Activated CD4-positive, alpha-beta T cell treated with anti-CD3 and anti-CD28 coated beads for 24 hours (primary cell): ENCODE measurements at places on chromosomes 5 and 9.

GRCh38 chr5:179209359-179210150, 135.7 kb downstream of the ADAMTS2 start:
- no peak for DNase-seq

GRCh38 chr5:37054391-37054790, 177.8 kb downstream of the NIPBL start:
- no peak for DNase-seq

DNA sequence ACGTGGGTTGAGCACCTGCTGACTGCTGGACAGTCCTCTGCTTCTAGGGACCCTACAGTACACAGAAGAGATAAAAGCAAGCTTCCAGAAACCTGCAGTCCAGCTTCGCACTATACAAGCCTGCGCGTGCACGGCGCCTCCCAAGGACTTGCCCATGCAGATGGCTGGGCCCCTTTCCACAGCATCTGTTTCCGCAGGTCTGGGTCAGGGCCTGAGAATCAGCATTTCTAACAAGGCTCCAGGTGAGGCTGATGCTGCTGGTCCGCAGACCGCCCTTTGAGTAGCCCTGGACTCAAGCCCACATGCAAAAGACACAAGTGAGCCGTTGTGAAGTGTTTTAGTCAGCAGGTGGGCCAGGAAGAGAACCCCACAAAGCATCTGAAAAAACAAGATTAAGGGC, 133.1 kb downstream of the HSD17B3 start:
- DNase-seq = no peak

DNA sequence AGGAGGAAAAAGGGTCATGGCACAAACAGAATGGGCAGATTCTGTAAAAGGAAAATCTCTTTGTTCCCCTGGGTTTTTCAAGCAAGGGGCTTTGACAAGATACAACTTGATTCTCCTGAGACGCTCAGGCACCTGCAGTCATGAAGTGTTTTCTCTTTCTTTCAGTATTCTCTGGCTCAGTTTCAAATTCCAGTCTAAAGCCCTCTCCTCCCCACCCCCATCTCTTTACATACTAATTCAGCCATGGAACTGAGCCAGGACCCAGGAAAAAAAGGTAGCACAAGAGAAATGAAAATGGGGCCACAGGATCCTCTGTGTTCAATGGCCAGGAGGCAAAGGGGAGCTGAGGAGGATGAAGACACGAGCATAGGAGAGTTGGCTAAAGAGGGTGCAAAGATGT, 408.4 kb downstream of the SPOCK1 start:
- no peak for DNase-seq

- no peak for DNase-seq
These were observed 7.7 kb upstream of the GCNT1 start for GRCh38 chr9:76451234-76451633.

DNA sequence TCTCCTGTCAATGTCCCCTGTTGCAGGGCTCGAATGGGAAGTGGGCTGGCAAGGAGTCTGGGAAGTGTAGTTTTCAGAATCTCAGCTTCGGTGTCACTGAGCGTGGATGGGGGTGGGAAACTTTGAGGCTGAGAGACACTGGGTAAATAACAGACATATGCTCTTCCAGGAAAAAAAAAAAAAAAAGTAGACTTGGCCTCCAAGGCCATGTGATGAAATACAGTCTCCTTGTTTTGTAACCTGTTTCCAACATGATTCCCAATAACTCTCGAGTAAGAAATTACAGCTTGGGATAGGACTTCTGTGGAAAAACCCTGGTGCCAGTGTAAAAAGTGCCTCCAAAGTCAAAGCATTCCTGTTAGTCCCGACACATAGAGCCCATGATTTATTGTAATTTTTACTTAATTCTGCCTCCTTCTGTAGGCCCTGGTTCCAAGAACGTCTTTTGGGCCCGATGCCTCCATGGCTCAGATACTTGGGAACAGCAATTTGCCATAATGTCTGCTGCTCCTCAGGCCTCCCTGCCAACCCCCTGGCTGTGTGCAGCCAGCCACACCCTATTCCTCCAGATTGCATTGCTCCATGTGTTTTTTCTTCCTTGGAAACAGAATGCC, 119.5 kb upstream of the TNC start:
- DNase-seq = no peak

DNA sequence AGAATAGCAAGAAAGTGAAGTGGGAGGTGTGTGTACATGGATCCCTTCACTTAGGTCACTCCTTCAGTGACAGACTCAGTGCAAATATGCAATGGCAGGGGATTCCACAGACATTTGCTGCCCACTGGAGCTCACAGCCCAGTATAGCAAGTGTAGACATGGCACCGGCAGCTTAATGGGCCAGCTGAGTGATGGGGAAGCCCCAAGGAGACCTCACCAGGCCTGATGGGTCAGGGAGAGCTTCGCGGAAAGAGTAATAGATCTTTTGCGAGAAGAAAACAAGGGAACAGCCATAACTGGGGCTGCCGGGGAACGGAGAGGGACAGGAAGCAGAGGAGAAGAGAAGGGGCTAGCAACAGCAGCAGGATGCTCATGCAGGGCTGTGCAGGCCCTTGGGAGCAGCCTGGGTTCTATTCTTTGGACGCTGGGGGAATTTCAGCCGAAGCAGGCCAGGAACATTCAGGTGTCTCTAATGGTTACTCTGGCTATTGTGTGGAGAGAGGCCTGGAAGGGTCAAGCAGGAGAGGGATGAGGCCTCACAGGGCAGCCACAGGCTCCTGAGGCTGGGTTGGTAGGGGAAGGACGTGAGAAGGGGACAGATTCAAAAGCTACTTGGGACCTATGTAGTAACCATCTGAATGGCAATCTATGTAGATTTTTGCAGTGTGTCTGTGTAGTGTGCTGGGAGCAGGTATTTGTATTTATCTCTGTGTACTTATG, 27.0 kb downstream of the TCF7 start:
- no peak for DNase-seq

DNA sequence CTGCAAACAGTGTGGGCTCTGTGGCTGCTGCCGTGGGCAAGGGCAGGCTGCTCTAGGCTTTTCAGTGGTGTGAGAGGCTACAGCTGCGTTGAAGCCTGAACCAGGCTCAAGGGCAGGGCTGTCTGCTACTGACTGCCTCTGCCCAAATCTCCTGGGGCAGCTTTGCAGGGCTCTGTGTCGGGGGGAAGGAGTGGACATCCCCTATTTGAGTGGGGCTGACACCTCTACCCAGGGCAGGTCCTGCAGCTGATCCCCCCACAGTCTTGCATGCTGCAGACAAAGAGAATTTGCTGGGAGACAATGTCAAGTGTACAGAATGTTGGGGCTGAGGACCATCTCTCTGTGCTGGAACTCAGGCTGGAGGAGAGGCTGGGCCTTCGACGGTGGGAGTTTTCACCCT, 240.2 kb downstream of the PBX3 start:
- DNase-seq = no peak

DNA sequence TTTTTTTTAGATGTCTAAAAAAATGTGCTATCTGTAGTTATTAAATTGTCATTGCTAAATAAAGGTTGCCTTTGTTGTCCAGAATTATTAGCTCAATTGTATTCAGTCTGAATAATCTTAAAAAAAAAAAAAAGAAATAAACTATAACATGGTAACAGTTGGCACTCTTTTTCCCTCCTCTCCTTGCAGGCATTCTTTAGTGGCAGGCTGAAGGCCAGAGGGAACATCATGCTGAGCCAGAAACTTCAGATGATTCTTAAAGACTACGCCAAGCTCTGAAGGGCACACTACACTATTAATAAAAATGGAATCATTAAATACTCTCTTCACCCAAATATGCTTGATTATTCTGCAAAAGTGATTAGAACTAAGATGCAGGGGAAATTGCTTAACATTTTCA, 87.6 kb upstream of the FAM170A start:
- no peak for DNase-seq

DNA sequence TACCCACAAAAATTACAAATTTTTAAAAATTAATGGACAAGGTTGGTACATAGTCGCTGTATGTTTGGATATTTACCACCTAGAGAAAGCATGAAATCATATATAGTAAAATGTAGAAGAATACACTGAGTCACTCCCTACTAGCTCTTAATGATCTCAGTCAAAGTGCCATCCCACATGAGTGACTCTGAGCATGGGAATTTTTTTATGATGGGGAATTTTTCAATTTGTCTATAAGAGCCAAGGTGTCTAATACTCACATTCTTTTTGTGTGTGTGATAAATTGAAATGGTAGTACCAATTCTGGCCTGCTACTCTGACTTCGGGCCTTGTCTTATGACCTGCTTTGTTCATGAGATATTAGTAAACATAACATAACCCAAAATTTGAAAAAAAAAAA, 483.2 kb downstream of the CDH10 start:
- no peak for DNase-seq

DNA sequence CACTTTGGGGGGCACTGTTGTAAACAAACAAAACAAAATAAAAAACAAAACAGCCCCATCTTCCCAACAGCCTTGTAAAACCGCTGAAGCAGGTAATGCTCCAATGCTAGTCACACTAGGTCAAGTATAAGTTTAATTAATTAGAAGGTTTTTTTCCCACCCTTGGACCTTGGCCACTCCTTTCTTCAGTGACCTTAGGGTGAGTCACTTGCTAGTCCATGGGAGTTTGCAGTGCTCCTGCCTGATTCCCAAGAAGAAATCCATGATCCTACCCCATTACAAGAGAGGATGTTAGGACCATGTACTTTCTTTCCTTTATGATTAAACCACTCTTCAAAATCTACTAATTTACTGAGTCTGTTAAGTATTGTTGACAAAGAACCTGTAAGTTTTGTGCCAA, 192.2 kb upstream of the CDKN2B start:
- no peak for DNase-seq

DNA sequence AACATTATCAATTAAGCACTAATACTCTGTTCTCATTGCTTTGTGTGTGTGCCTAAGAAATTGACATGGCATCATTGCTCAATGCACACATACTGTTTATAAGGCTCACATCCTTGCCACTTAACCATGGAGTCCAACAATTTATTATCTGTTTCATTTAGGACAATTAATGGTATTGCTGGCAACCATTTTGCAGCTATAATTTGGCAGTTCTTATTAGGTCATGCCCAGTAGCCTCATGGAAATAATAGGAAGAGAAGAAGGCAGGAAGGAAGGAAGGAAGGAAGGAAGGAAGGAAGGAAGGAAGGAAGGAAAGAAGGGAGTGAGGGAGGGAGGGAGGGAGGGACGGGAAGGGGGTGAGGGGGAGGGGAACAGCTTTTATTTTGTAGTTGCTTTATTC, 285.5 kb upstream of the SLC24A2 start:
- no peak for DNase-seq

- no peak for DNase-seq
These were observed 13.5 kb downstream of the ZFP37 start for GRCh38 chr9:113042884-113043657.

DNA sequence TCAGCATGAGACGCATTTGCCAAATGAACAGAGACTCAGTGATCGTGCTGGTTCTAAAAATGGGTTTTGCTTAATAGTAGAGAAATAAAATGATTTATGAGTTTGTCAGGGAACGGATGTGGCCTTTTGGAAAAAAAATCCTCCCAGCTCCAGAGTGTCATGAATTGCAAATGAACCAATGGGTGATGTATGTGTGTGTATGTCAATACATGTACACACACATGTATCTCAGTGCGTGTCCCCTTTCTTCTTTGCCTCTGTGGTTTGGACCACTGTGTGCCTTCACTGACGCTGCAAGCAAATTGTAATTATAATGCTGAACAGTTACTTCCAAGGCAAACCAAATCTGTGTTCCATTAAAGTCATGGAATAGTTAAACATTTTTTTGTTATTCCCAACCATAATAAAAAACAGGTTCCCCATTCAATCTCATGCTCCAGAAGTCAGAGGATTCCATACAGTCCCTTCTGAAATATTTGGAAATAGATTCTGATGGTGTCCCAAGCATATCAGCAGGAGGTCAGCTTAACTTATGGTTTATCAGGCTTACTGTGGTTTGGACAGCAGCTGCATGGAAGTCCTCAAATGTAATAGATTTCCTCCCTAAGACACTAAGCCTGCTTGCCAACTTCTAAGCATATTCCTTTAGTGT, 630.5 kb downstream of the ACTL7B start:
- no peak for DNase-seq

GRCh38 chr9:130943221-130943620, 4.2 kb upstream of the FIBCD1 start:
- no peak for DNase-seq

DNA sequence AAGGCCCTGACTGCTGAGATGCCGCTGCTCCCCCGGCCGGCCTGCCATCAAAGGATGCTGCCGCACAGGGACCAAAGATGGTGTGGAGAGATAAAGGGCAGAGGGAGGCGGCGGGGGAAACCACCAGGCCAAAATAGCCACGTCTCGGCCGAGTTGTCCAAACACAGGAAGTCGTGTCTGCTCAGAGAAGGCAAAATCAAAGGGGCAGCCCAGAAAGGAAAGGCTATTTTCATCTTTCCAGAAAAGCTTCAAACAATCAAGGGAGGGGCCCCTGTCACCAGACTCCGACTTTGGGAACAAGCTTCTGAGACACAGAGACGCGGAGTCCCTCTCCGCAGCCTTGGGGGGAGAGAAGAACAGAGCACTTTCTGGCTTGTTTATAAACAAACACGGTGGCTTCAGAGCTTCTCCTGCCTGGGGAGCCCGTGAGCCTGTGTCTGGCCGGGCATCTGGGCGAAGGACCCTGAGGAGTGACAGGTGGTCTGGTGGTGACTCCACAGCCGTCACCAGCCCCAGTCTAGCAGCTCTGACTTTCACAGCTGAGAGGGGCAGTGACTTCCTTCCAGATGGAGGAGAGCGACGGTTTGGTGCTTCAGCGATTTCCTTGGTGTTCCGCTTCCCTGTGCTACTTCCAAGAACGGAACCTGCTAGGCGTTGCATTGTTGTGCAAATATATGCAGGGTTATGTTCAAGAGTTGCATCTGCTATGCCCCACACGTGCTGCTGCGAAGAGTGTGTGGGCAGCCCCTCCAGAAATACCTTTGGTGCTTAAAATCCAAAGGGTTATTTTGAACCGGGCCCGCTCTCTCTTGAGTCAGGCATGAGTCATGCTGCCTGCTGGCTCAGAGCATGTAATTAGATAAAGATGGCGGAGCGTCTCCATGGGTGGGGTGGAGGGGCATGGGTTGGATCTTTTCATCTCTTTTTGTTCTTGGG, 24.0 kb downstream of the ADAMTSL2 start:
- peak; percentile 9 for DNase-seq

GRCh38 chr9:123927625-123928532, 2.0 kb downstream of the DENND1A start:
- no peak for DNase-seq

GRCh38 chr9:35102465-35102768, 514 bp downstream of the STOML2 start:
- no peak for DNase-seq

- no peak for DNase-seq
These were observed 13.8 kb upstream of the CCL28 start for GRCh38 chr5:43425983-43426382.

DNA sequence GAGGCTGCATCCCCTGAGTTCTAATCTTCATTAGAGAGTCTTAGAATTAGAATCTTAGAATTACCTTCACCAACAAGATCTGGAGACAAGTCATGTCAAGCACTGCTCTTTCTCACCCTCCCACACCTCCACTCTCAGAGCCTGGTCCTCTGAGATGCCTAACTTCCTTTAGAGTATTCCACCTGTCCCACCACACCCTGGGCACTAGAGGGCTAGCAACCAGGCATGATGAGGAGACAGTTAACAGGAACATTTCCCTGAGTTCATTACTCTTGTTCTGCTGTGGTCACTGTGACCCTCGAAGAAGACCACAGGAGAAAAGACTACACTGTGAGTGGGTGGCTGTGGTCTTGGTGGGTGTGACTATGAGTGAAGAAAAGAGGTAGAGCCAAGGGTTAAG, 25.2 kb upstream of the MAP1B start:
- no peak for DNase-seq
